ENCODE measurements at places on chromosomes 6 and 20. TPM values are rescaled to one million over a fixed set of nuclear protein-coding genes. Genes with fewer than 3 reads are reported as not detected.

Gene LGSN
- not detected for total RNA-seq

Gene PGC
- total RNA-seq = not detected

Gene CST4
- total RNA-seq = not detected

Gene CCN6
- not detected for total RNA-seq

Gene NQO2
- 26.8 TPM for total RNA-seq

Gene CLVS2
- total RNA-seq = not detected

Gene CARMIL1
- total RNA-seq = 15.5 TPM

Gene PEX3
- total RNA-seq = 22.3 TPM

Gene PI3
- total RNA-seq = not detected

Gene FANCE
- 11.2 TPM for total RNA-seq

Gene LY6G6C
- total RNA-seq = not detected

Gene SCRT2
- not detected for total RNA-seq

Gene LY6G6D
- total RNA-seq = not detected

All from ovary (tissue), 10 donors.